Activated CD4-positive, alpha-beta T cell treated with anti-CD3 and anti-CD28 coated beads for 4 hours (primary cell): ENCODE measurements at places on chromosomes 7 and 10.

DNA sequence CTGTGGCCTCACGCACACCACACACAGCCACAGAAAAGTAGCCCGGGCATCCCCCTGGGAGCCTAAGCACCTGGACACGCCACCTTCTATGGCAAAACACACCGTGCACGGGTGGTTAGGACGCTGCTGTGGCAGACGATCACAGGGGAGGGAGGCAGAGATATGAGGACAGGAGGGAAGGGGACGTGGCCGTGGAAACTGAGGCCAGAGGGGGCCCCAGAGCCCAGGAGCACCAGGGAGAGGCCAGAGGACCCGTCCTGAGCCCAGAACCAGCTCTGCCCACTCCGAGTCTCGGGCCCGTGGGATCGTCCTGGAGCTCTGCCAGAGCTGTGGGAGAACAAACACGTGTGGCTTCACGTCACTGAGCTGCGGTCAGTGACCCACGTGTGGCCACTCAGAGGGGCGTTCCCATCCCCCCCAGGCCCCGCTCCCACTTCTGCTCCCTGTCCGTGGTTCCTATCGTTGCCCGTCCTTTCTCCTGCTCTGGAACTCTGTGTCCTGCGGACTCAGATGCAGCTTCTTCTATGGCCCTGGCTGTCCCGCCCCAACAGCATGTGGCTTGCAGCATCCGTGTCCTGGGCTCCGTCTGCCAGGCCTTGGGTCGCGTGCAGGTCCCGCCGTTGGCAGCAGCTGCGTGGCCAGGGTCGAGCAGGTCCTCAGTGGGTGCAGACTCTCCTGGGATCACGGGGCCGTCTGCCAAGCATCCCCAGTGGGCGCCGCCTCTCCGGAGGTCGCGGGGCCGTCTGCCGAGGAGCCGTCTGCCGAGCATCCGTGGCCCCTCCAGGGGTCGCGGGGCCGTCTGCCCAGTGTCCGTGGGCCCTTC lies 31.0 kb downstream of the GET4 start:
- no peak for DNase-seq

DNA sequence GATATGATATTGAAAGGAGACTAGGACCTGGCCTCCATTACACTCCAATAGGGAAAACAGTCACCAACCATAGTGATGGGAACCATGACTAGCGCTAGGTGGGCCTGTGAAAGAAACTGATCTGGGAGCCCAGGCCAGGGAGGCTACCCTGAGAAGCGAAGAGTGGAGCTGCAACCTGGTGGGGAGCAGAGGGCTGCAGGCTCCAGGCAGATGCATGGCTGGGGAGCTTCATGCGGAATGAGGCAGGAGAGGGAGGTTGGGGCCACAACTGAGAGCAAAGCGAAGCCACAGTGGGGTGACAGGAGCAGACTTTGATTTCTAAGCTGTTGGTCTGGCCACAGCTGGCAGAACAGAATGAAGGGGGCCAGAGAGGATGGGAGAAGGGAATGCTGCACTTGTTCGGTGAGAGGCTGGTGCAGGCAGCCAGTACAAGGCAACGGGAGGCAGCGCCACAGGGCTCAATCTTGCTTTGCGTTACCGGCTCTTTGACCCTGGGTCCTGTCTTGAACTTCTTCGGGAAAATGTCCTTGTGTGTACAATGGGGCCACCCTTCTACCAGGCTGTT lies 88.4 kb downstream of the TACC2 start:
- DNase-seq = no peak

GRCh38 chr7:11430841-11431240 lies 401.2 kb downstream of the THSD7A start:
- no peak for DNase-seq

- no peak for DNase-seq
These were observed 156.4 kb downstream of the PHTF2 start for GRCh38 chr7:77954773-77955555.

GRCh38 chr10:81704596-81704995 lies 170.4 kb upstream of the NRG3 start:
- DNase-seq = no peak

GRCh38 chr7:133911724-133912123 lies 215.4 kb upstream of the LRGUK start:
- no peak for DNase-seq

DNA sequence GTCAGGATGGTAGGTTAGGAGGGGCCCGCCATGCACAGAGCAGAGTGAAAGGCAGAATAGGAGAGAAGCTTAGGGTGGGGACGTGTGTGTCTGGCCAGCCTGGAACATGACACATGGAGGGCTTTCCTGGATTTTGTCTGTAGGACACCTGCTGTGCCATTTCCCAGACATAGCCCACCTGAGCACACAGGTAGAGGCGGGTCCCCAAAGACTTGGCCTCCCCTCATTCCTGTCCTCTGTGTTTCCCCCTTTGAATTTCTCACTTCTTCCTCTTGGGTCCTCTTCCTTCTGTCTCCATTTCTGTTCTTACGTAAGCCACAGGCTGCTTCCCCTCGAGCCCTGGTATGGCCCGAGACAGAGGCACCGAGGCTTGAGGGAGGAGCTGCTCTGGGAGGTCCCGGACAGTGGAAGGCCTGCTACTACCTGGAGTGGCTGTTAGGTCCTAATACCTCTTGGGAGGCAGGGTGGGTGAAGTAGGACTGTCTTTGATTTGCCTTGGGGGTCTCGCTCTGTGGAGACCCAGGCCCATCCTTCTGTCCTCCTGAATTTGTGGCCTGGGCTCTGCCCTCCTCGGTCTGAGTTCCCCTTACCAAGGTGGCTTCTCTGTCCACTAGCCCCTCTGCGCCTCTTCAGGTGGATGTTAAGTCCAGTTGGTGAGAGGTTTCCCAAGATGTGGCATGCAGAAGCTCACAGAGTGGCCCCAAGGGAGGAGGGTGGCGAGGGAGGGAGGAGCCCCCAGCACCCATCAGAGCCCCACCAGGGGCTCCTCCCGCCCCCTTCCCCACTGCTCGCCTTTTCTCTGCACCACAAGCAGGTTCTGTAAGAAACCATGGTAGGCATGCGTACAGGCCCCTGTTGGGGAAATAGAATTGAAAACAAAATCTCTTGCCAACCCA lies 5.5 kb downstream of the ZNF775 start:
- DNase-seq = no peak

DNA sequence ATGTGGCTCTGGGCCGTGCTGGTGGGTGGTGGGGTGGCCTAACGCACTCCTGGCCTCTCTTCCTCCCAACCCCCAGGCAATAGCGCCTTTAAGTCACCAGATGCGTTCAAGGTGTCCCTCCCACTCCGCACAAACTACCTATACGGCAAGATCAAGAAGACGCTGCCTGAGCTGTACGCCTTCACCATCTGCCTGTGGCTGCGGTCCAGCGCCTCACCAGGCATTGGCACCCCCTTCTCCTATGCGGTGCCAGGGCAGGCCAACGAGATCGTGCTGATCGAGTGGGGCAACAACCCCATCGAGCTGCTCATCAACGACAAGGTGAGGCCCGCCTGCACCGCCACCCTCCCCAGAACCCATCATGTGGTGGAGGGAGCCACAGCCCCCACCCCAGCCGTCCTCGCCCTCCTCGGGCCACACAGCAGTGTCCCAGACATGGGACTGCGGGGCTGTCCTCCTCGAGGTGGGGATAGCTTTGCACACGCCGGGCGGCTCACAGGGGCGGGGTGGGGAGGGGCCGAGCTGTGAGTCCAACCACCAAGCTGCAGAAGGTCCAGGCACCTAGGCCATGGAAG lies 7.8 kb downstream of the NPTX2 start:
- no peak for DNase-seq

DNA sequence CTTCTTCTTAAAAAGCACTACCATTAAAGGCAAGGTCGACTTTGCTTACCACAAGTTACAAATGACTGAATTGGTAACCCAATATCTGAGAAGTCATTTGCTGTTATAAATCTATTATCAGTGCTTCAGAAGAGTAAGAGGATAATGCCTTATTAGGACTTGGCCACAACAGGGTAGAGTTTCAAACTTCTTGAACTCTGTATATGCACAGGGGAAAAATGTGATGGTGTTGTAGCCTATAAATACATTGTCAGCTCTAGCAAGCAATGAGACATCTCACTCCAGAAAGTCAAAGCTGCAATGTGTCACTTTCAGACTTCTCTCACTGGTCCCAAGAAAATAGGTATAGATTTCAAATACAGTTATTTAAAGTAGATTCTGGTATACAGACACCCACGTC lies 9.3 kb downstream of the TFEC start:
- DNase-seq = no peak

- DNase-seq = no peak
These were observed 285.4 kb downstream of the SNX13 start for GRCh38 chr7:17654940-17655339.

GRCh38 chr10:53573498-53573897 lies 800.9 kb upstream of the MBL2 start:
- no peak for DNase-seq

- no peak for DNase-seq
These were observed 32.3 kb downstream of the CHAT start for GRCh38 chr10:49645871-49646870.

GRCh38 chr7:5450549-5451327 lies 27.1 kb upstream of the TNRC18 start:
- DNase-seq = peak; percentile 46

- no peak for DNase-seq
These were observed 2.2 kb upstream of the LOXL4 start for GRCh38 chr10:98270073-98270740.

- DNase-seq = no peak
These were observed 709.7 kb downstream of the CNTNAP2 start for GRCh38 chr7:146826329-146826728.

DNA sequence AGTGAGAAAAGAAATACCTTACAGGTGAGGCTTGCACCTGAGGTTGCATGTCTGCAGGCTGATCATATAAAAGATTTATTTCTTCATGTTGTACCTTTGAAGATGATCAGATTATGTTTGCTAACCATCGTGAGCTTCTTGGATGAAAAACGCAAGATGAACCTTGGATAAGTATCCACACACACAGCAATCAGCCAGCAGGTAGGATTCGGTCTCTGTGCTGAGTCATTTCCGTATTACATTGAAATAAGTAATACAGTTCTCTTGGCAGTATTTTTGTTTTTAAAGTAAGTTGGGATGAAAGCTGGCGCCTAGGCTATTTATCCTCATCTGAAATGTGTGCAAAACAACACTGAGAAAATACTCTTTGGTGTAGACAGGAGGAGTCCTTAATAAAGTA lies 109.0 kb upstream of the PRKCQ start:
- DNase-seq = no peak

GRCh38 chr7:30521532-30521931 lies 16.9 kb upstream of the GGCT start:
- DNase-seq = no peak

- no peak for DNase-seq
These were observed 119.6 kb downstream of the ITIH5 start for GRCh38 chr10:7547206-7547605.

GRCh38 chr7:157442456-157442855 lies 105.7 kb downstream of the DNAJB6 start:
- no peak for DNase-seq

DNA sequence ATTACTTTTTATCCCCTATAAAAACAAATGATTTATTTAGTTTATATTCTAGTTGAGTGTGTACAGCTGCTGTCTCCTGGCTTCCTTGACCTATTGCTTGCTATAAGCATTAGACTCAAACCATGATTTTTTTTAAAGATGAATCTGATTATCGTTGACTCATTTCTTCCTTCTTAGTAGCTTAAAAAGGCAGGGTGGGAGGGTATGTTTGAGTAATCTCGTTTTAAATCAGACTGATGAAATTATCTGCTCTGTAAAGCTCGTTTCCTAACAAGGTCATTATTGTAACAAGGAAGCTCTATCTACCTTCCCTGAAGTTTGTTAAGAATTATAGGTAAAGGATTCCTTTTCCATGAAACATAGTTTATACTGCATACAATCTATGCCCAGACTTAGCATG lies 276.3 kb upstream of the KCND2 start:
- no peak for DNase-seq

- DNase-seq = no peak
These were observed 461.9 kb downstream of the KCNMA1 start for GRCh38 chr10:77175631-77176222.

GRCh38 chr7:7704867-7705266 lies 13.5 kb downstream of the RPA3 start:
- no peak for DNase-seq

- peak; percentile 63 for DNase-seq
These were observed at the start of gene EPHA1 for GRCh38 chr7:143408686-143409561. Gene EPHA1, minus strand, starts transcription at chr7:143408856. Its CDS starts 51 bp downstream, at chr7:143408805.

GRCh38 chr7:71424166-71425035 lies 292.5 kb downstream of the GALNT17 start:
- no peak for DNase-seq

DNA sequence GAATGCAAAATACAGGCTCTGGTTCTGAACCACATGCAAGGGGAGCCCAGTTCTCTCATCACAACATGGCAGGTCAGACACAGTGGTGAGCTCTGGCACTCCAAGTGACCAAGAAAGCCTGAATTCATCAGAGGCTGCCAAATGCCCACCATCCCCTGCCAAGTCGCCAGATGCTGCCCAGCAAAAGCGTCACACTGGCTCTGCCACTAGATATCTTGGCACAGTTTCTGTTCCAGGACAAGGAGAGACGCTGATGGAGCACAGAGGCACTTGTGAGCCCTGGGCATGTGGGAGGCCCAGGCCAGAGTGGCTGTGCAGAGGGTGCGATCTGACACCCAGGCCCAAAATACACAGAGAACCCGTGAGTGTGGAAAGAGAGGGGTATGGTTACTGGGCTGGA lies 57.8 kb downstream of the GAD2 start:
- DNase-seq = no peak

- no peak for DNase-seq
These were observed 11.1 kb upstream of the PRKG1 start for GRCh38 chr10:51063166-51063565.

DNA sequence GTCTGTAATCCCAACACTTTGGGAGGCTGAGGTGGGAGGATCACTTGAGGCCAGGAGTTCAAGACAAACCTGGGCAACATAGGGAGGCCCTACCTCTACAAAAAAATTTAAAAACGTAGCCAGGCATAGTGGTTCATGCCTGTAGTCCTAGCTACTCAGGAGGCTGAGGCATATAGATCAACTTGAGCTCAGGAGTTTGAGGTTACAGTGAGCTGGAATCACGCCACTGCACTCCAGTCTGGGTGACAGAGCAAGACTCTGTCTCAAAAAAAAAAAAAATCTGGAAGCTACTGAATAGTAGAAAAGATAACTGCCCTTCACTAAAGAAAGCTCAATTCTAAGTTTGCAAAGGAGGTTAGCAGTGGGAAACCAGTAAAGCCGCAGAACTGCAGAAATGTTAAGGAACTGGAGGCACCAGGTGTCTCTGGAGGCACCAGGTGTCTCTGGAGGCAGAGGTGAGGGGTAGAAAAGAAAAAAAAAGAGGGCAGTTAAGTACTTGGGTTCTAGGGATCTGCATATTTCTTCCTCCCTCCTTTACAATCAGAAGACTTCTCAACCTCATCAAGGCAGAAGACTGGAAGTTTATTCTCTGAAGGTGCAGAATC lies 56.5 kb downstream of the RNLS start:
- no peak for DNase-seq

DNA sequence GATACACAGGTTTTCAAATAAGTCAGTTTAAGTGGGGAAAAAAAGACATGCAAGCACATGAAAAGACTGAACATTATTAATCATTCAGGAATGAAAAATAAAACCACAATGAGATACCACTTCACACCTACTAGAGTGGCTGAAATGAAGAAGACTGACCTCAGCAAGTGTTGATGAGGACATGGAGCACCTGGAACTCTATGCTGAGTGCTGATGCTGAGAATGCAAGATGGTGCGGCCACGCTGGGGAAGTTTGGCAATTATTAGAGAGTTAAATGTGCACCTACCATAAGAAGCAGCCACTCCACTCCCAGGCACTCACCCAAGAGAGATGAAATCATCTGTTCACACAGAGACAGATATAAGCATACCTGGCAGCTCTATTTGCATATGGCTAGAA lies 32.9 kb upstream of the ELFN1 start:
- DNase-seq = no peak
